ENCODE measurements at places on chromosomes 12 and 14.

DNA sequence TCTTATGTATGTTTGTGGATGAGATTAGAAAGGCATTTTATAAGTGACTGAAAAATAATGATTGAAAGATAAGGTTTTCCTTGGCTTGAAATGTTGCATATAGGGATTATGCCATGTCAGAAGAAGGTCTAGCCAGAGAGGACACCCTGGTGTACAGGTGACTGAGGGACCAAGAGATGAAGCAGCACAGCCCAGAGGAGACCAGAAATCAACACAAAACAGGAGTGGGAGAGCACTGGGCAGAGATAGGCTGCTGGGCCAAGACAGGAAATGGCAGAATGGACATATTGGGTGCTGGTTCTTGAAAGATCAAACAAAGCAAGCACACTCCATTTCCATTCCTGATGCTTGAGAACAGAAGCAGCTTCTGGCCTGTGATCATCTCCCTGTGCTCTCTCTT, 24.4 kb upstream of the FRMD6 start:
- no peak for DNase-seq

DNA sequence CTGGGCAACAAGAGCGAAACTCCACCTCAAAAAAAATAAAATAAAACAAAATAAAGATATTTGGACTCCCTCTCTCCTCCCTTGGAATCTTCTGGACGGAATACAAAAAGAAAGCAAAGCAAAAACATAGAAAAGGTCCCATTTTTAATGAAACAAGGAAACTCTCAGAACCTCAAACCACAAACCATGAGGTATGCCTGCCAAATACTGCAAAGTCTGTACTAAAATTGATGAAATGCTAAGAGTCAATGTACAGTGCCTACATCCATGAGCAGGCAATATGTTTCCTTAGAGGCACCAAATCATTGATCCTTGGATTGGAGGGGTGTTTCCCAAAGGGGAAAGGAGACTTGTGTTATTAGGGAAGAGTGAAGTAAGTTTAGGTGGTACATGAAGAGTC, 8.2 kb upstream of the RPS6KA5 start:
- no peak for DNase-seq

DNA sequence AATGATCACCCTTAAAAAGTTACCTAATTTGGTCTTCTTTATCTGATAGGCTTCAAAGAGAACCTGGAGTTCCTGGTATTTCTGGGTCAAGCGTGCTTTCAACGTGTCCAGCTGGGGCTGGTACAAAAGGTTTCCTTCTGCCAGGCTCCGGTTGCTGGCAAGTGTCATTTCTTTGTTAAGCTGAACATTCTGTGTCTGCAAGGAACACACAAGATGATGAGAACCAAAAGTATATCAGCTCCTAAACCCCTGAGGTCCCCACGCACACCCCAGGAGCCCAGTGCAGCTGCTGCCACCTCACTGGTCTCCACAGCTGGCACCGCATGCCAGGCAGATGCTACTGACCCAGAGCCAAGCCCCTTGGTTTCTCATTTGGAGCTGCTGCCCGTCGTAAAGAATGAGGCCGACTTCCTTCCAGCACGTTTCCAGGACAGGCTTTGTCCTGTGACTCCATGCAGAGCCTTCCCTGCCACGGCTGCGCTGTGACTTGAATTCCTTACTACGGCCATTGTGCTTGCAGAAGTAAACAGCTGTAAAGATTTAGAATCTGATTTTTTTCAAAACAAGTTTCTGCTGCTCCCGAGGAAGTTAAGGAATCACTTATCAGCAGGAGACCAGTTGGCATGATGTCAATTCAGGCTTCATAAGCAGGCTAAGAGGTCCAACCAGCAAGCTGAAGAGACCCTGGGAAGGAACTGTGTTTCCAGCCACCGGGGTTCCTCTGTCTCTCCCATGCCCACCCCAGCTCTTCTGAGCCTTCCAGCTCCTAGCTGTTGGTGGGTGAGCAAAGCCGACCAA, 24.9 kb downstream of the VPS37B start:
- no peak for DNase-seq

GRCh38 chr14:101174980-101175606, 271.6 kb upstream of the RTL1 start:
- no peak for DNase-seq

GRCh38 chr14:34711169-34711568, 3.2 kb downstream of the CFL2 start:
- DNase-seq: no peak

- no peak for DNase-seq
These were observed 649 bp downstream of the AQP6 start for GRCh38 chr12:49973361-49973830.

DNA sequence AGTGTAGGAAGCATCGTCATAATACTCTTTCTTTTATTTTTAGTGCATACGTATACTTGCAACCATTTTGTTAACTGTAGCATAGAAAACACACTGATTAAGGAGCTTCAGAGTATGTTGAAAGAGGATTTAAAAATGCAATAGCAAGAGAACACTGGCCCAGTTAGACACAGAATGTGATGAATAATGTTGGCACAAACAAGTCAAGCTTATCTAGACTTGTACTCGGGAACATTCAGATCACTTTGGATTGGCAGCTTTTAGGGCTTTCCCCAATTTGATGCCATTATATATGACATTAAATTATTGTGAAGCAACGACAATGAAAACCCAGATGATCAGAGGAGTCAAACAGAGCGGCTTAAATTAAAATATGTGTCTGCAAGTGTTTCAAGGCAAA, 468.1 kb downstream of the PRKD1 start:
- DNase-seq: no peak

Measured in activated CD4-positive, CD25-positive, alpha-beta regulatory T cell treated with anti-CD3 and anti-CD28 coated beads, Interleukin-2, amount 50 U/mL, for 16 hours (primary cell).